ENCODE measurements at places on chromosomes 7 and 10.
A peak's percentile ranks its signal among the peaks of the same experiment; 100 is the strongest.

DNA sequence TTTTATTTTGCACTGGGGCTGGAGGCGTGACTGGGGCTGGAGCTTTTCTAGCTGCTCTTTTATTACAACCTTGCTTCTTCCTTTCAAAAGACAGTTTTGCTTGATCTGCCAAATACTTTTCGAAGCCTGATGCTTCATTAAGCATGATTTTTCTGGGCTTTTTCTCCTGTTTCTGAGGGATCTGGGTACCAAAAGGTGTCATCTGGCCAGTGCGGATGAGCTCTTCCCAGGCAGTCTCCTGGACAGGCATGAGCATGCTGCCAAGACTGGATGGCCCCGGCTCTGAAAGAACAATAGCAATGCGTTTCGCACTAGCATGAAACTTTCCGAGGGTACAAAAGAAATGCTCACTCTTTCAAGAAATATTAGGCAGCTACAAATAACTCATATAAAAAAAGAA, 14.4 kb downstream of the ERCC6 start:
- DNase-seq = no peak

- DNase-seq = no peak
These were observed 98.0 kb upstream of the GPR26 start for GRCh38 chr10:123567984-123568739.

GRCh38 chr10:96584474-96584873, 2.3 kb downstream of the TM9SF3 start:
- no peak for DNase-seq

GRCh38 chr10:70404787-70405036, 767 bp downstream of the EIF4EBP2 start:
- peak; percentile 15 for DNase-seq

DNA sequence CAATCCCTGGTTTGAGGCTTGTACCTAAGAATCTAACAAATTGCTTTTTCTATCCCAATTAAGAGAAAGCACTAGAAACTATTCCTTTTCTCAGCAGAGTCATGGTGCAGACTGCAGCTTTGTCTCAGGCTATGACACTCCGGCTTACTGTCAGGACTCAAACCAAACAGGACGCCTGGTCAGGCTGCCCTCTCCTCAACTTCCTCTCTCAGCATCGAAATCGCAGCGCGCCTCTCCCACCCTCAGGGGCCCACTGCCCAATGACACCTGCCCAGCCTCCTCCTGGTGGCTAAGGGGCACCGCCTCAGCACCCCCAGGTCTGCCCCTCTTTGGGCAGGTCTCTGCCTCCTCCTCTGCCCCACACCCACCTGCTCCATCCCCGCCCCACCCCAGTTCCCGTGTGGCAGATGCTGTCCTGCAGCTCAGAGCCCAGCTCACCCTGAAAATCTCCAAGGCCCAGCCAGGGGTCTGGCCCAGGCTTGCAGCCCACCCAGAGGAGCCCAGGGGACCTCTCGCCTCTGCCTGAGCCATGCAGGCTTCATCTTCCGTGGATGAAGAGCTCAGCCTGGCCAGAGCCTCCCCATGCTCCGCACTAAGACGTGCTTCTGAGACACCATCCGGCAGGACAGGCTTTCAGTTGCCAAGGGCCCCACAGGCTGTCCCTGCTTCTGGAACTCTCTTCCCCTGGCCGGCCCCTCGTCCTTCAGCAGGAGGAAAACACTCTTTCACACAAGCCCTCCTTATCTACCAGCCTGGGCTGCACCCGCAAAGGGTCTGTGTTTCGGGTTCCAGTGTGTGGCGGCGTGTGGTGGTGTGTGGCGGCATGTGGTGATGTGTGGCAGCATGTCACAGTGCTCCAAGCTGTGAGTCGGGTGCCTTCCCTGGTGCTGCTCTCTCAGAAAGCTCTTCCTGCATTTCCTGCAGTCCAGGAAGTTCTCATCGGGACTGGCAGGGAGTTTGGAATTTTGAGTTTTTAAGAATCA, 16.4 kb upstream of the PTPRN2 start:
- DNase-seq = no peak

- DNase-seq = no peak
These were observed 243.2 kb downstream of the SNX10 start for GRCh38 chr7:26534649-26535482.

GRCh38 chr7:2450198-2451107, 25.7 kb downstream of the GRIFIN start:
- DNase-seq = no peak

DNA sequence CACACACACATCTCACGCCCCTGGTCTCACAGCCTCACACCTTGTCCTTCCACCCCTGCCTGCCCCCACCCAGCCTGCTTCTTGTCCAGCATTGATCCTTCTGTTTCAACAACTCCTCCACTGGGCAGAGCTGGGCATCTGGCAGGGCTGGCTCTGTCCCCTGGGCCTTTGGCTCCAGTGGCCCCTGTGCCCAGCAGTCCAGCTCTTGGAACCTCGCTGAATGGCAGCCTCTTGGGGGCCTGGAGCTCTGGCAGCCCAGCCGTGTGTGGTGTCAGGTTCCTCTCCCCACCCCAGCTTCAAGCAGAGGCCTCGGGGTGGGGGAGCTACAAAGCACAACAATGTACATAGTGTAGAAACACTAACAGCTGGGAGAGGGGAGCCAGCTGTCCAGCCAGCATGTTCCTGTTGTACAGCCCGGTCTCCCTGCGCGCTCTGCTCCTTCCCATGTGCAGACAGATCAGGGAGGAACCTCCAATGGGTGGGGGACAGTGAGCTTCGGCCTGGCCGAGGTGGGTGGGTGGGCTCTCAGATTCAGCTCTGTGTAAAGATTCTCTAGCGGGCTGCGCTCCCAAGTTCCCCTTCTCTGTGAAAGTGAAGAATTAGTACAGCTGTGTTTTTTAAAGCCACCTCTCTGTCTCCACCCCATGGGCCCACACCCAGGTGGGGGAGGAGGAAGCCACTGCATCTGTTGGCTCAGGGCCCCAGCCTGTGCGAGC, 19.4 kb downstream of the ZMIZ2 start:
- DNase-seq = no peak

DNA sequence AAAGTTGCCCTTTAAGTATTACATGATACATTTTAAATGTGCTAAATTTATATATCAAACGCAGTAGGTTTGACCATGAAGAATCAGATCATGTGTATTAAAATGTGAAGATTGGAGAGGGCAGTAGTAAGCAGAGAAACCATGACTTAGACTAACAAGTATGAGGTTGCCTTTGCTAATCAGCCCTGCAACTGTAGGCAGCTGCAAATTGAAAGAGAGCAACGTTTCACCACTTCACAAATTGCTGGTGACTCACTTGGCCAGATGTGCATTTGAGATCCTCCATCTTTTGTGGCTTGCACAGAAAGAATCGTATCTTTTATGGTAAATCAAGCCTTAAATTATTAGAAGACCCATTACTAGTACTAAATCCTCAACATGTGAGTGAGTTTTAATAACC, 10.1 kb upstream of the SEMA3A start:
- no peak for DNase-seq

DNA sequence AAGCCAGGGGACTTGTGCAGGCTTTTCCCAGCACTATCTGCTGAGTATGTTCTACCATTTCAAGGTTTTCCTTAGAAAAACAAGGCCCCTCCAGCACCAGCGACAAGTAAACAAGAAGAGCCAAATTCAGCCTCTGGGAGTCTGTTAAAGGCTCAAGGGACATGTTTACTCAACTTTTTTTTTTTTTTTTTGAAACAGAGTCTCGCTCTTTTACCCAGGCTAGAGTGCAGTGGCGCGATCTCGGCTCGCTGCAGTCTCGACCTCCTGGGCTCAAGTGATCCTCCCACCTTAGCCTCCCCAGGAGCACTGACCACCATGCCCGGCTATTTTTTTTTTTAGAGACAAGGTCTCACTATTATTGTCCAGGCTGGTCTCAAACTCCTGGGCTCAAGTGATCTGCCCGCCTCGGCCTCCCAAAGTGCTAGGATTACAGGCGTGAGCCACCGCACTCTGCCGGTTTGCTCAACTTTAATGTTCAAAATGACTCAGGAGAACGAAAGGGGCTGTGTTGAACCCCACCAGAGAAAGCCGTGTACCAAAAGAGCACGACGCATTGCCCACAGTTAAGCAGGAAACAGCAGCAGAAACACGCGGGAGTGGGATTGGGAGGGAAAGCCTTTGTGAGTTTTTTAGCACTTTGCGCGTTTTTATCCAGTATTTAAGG, 772 bp downstream of the PRDX3 start:
- peak; percentile 12 for DNase-seq

DNA sequence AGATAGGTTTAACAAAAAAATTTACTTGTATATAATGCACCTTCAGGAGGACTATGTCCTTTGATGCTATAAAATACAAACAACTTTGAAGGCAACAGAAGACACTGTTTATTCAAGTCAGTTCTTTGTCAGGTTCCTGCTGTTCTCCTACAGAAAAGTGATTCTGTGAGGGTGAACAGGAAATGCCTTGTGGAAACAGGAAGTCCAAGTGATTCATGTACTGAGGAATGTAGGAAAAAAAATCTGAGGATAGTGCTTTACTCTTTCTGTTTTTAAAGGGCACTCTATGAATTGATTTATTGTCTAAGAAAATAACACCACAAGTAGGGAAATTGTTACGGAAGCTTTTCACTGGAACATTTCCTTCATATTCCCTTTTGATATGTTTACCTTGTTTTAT, 171.9 kb downstream of the HDAC9 start:
- peak; percentile 18 for DNase-seq

- no peak for DNase-seq
These were observed 112.4 kb upstream of the EEPD1 start for GRCh38 chr7:36040679-36041078.

Measured in inflammatory macrophage treated with lipopolysaccharide for 1 hour (primary cell).